AML-193 (cell line): ENCODE measurements at places on chromosomes 1 and 21.

DNA sequence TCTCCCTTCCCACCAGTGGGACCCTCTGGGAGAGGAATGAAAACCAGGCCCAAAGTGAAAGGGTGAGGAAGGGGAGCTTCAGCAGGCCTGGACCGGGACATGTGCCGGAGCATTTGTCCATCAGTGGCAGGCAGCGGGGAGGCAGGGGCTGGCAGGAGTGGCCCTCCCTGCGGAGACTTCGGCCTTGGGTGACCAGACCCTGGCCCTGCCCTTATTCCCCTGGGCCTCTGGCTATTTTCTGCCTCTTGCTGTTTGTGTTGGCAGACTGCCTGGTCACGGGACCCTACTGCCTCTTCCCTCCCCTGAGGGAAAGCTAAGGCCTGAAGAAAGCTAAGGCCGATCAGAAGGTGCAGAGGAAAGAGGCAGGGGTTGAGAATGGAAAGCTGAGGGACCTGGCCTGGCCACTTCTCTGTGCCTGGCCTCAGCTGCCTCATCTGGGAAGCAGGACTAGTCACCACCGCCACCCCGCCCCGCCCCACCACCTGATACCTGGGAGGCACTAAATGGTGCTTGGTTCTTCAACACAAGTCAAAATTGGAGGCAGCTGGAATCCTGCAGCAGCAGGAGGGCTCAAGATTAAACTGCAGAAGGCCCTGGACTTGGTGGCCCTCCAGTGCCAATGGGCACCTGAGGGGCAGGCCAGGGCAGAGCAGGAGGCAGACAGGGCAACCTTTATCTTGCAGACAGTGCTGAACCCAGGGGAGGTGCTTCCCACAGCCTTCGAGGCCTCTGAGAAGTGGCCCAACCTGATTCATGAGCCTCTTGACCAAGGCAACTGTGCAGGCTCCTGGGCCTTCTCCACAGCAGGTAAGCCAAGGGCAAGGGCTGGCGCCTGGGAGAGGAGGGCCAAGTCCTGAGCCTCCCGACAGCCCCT is 7.9 kb downstream of the TINAGL1 start:
- no peak for DNase-seq

GRCh38 chr1:48228156-48228555 is 5.6 kb downstream of the SLC5A9 start:
- peak; percentile 2 for DNase-seq

- DNase-seq = no peak
These were observed 27.6 kb upstream of the KCNE2 start for GRCh38 chr21:34336245-34336644.

DNA sequence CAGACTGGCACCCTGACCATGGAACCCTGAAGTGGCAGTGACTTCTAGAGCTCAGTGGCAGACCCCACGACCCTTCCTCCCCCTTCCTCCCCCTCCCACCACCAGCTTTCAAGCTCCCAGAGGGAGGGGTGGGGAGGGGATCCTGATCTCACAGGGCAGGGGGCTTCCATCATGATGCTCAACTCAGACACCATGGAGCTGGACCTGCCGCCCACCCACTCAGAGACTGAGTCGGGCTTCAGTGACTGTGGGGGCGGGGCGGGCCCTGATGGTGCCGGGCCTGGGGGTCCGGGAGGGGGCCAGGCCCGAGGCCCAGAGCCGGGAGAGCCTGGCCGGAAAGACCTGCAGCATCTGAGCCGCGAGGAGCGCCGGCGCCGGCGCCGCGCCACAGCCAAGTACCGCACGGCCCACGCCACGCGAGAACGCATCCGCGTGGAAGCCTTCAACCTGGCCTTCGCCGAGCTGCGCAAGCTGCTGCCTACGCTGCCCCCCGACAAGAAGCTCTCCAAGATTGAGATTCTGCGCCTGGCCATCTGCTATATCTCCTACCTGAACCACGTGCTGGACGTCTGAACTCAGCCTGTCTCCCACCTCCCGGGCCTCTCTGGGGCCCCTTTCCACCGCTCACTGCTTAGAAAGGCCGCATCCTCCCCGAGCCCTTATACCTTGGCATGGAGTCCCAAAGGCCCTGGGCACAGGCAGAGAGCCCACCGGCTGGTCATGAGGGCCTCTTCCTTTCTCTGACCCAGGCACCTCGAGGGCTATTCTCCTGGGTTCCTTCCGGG is 3.9 kb downstream of the NHLH1 start:
- DNase-seq = no peak

DNA sequence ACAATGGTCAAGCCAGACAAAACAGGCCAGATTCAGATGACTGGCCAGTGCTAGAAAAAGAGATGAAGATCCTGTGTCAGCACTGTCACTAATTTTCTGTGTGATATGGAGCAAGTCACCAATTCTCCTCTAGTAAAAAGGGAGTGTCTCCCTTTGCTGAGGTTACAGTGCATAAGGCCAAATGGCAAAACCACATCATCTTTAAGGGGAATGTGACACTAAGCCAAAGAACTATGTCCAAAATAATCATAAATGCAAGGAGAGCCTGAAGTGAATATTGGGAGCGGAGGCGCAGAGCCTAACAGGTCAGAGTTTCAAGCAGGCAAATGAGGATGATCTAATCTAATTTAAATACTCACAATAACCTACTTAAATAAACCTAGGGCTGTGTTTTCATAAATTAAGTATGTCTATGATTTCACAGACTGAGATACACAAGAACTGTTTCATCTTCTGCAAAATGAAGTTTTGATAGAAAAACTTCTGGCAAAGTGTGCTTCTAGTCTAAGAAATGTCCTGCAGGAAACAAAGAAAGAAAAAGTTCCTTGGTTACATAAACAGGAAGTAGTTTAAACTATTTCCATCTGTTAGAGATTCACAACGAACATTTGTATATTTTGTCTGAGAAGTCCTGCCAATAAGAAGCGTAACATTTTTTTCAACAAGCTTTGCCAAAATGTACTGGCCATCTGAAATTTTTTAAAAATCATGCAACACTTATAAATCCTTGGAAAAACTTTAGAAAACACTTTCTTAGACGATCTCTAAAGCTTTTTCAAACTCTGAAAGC is 290.2 kb downstream of the LRRC40 start:
- DNase-seq = peak; percentile 7

DNA sequence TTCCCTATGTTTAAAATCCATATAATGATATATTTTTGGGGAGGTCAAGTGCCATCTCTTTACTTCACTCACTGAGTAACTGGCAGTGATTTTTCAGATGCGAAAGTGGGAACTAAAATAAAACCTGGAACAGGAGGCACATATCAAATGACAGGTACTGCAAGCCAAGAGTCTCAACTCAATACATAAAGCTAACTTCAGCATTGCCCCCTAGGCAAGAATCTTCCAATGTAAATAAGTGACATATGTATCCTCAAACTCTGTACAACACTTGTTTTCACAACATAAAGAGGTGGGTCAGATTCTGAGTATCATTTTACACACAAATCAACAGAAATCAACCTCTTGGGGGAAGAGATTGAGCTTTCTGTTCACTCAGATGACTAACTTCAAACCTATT is 18.1 kb downstream of the DCAF8 start:
- no peak for DNase-seq
